Stimulated activated CD4-positive, alpha-beta T cell treated with anti-CD3 and anti-CD28 coated beads, Interleukin-4, amount 100 ng/mL, for 48 hours (primary cell): ENCODE measurements at places on chromosomes 1 and 21.

GRCh38 chr1:31694964-31695313 is 8.9 kb downstream of the COL16A1 start:
- no peak for DNase-seq

GRCh38 chr1:182770232-182770631 is 19.3 kb upstream of the NPL start:
- DNase-seq, result no peak

GRCh38 chr1:109578947-109579443 is 30.6 kb downstream of the GNAI3 start:
- no peak for DNase-seq

DNA sequence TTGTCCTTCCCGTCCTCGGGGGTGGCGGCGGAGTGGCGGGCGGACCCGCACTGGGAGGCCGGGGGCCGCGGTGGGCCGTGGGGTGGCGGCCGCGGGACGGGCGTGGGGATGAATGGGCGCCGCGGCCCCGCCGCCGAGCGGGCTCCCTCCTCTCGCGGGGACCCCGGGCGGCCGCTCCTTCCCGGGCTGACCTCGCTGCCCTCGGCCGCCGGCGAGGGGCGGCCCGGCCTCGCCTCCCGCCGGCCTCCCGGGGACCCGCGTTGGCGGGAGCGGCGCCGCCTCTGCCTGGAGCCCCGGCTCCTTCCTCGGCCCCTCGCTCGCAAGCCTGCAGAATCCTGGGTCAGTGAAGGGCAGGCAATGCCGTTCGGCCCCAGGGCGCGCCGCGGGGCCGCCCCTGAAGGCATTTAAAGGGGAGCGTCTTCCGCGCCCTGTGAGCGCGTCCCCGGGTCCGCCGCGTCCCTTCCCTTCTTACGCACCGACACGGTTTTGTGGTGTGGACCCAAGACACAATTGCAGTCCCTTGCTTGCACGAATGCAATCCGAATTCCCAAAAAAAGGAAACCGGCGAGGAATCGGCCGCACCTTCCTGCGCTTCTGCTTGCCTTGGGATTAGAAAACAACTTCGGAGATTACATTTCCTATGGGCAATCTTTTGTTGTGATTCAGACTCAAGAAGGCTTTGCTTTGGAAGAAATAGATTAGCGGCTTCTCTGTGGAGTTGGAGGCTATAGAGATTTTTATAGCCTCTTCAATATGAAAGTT is 776 bp downstream of the ITSN1 start:
- no peak for DNase-seq

DNA sequence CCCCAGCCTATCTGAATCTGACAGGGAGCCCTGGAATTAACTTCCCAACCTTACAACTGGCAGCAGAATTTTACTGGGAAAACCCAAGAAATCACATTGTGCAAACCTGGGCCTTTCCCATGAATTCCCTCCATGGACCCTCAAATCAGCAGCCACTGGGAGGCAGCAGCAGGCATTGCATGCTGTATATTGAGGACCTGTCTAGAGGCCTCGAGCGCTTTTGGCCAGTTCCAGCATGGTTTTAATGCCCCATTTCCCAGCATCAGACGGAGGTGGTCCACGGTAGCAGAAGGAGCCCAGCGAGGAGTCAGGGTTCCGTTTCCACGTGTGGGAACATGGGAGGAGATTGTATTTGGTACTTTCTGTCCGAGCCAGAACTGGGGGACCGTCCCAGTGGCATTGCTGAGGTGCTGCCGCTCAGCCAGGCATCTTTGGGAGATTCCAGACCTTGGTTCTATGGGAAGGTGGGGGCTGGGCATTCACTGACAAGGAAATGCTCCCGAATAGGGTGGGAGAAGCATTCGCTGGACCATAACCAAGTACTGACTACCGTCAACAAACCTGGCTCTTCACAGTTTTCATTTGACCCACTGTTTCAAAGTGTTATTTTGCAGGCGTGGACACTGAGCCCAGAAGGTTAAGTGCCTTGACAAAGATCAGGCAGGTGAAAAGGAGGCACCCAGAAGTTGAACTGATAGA is 15.9 kb downstream of the BMP8A start:
- DNase-seq, result no peak
